ENCODE measurements at places on chromosomes 6 and 20.
A peak's percentile ranks its signal among the peaks of the same experiment; 100 is the strongest.

DNA sequence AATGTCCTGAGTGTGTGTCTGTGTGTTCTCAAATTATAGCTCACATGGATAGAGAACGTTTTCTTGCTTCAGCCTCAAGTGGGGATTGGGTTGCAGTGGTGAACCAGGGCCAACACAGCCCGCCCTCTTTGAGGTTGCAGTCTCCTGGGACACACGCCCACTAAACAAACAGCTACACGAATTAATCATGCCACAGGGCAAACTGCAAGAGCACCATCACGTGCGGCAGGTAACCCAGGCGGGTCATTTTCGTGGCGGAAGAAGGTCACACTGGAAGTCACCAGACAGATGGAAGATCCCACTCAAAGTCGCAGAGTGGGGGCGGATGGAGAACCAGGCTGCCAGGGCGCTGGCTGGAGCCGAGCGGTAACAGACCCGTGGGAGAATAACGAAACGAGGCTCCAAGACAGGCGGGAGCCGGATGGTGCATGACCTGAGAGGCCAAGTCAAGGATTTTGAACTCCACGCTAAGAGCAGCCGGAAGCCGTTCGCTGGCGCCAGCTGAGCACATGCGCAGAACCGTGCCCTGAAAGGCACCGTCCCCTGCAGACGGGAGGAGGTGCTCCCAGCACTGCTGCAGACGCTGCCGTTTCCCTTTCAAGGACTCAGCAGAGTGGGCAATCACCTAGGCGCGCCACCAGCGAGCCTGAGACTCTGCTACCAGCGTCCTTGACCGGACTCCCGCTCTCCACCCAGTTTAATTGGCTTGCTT lies 10.7 kb downstream of the DLL1 start:
- peak; percentile 78 for DNase-seq

- DNase-seq = no peak
These were observed 85.1 kb upstream of the JARID2 start for GRCh38 chr6:15160812-15161211.

- peak; percentile 84 for DNase-seq
These were observed 802.9 kb downstream of the MAFB start for GRCh38 chr20:39885975-39886649.

- no peak for DNase-seq
These were observed 1.9 kb downstream of the TRIB3 start for GRCh38 chr20:382291-383115.

DNA sequence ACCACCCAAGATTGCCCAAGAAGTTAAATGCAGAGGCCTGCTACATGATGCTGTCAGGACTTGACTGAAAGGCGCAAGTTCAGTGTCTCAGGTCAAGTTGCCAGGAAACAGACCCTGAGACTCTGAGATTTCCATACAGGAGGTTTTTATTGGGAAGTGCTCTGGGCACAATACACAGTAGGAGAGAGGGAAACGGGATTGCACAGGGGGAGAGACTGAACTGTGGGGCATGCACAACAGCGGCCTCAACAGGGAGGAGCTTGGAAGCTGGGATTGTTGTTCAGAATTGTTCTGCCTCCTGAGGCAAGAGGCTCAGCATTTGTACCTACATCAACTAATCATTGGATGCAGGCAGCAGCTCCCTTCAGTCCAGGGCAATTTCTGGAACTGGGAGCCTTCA lies 6.7 kb downstream of the STX11 start:
- no peak for DNase-seq

- DNase-seq = peak; percentile 64
These were observed 7.4 kb upstream of the BPIFA3 start for GRCh38 chr20:33209789-33210188.

DNA sequence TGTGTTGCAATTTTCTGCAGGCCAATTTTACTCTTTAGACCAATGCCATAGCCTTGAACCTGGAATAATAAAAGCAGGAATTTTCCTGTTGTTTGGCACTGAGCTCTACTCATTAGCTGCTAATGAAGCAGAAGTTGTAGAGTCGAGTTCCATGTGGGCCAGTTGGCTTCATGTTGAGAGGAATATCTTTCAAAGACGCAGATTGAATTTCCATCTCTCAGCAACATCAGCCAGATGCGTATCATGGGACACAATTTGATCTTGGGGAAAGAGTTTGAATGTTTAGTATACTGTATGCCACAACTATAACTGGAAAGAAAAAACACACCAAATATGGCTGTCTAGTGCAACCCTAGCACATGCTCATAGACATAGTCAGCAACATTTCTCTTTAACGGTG lies 259.6 kb downstream of the BCKDHB start:
- DNase-seq = no peak

- DNase-seq = no peak
These were observed 233.6 kb downstream of the TPBG start for GRCh38 chr6:82597201-82597600.

GRCh38 chr6:41462033-41462432 lies 84.1 kb upstream of the FOXP4 start:
- no peak for DNase-seq

GRCh38 chr20:7695051-7695495 lies 245.2 kb downstream of the HAO1 start:
- DNase-seq = no peak

DNA sequence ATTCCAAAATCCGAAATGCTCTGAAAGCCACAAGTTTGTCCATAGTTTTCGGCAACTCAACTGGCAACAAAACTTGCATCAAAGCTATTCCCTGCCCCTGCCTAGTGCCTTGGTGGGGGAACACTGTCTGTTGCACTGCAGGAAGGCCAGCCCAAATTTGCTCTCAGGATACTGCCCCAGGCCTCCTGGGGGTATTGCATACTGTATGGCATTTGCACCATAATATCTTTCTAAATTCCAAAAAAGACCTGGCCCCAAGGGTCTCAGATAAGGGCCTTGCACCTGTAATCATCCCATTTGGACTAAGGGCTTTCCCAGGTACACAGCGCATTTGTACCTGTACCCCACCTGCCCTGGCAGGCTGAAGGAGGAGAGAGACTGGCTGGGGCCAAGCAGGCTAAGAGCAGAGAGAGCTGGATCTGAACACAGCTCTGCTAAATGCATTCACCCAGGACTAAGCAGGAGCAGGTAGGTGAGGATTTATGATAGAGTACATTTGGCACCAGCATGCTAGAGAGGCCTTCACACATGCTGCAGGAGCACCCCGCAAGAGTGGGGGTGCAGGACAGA lies 4.0 kb upstream of the GRM4 start:
- no peak for DNase-seq

DNA sequence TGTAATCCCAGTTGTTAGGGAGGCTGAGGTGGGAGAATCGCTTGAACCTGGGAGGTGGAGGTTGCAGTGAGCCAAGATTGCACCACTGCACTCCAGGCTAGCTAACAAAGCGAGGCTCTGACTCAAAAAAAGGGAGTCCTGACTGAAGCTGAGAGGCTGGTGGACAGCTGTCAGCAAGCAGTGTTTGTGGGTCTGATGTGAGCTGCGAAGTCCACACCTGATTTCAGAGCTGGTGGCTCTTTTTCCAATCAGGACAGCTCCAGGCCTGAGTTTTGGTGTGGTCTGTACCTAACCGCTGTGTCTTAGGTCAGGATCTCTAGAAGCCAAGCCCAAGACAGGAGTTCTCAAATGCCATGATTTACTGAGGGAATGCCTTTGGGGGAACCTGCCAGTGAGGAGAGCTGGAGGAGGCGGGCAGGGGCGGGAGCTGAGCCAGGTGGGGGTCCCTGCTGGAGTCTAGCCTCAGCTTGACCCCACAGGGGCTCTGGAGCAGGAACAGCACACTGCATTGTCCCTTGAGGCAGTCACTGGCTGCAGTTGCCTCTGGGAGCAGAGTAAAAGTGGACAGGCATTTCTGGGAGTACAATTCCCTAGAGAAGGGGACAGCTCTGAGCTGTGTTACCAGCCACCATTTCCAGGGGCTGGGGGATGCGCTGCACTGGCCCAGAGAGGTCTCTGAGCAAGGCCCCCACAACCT lies 5.0 kb downstream of the GFRA4 start:
- DNase-seq = no peak

DNA sequence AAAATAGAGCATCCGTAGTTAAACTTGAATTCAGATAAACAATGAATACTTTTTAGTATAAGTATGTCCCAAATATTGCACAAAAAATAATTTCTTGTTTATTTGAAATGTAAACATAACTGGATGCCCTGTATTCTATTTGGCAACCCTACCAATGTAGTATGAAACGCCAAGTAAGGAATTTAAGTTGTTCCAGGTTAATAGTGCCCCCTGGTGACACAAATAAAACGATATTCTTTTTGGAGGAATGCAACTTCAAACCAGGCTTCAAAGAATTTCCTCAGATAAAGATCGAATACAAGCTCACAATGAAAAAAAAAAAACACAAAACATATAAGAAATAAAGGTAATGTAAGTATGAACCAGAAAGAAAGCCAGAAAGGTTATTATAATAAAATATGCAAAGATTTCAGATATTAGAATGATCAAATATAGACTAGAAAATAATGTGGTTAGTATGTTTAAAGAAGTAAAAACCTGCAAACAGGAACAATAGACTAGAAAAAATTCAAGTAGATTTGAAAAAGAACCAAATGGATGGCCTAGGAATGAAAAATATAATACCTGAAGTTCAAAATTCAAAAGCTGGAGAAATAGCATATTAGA lies 18.4 kb upstream of the AKAP7 start:
- DNase-seq = no peak

DNA sequence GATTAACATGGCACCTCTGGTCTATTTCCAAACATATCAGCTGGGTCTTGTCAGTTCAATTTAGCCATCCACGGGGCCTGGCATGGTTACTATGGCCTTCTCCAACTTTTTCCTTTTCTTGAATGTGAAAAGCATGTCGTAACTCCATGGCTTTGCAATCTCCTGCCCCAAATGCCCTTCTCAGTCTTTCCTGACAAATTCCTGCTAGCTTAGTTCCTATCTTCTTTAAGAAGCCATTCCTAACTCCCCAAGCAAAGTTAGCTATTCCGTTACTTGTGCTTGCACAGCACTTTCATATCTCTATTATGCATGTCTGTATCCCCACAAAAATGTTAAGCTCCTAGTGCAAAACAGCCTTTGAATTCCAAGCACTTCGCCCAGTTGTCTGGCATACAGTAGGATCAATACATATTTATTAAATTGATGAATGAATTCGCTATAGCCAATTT lies 105.6 kb downstream of the AIG1 start:
- no peak for DNase-seq

DNA sequence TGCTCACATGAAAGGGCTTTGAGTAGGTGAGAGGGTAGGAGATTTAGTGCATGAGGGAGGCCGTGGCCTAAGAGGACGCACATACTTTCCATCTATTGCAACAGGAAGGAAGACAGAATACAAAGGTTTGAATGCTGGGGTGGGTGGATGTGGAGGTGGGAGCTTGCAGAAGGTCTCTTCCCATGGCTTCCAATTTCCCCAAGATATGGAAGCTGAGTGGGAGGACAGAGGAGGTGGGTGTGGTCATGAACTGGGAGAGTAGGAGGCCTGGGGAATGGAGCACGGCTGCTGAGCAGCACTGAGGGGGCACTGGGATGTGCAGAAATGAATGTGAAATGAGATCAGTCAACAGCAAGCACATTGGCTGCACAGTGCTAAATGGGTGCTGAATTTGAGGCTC lies 70.3 kb downstream of the SCML4 start:
- no peak for DNase-seq

GRCh38 chr6:56764081-56764566 lies 121.4 kb upstream of the DST start:
- DNase-seq = no peak

DNA sequence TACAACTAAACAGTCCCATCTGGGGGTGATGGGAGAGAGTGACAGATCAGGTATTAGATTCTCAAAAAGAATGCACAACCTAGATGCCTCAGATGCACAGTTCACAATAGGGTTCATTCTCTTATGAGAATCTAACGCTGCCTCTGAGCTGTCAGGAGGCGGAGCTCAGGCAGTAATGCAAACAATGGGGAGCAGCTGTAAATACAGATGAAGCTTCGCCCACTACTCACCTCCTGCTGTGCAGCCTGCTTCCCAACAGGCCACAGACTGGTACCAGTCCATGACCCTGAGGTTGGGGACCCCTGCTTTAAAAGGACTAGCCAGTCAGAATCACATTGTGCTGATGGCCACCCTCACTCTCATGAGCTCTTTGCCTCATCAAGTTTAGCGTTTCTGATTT lies 247.0 kb upstream of the KCNQ5 start:
- DNase-seq = no peak

DNA sequence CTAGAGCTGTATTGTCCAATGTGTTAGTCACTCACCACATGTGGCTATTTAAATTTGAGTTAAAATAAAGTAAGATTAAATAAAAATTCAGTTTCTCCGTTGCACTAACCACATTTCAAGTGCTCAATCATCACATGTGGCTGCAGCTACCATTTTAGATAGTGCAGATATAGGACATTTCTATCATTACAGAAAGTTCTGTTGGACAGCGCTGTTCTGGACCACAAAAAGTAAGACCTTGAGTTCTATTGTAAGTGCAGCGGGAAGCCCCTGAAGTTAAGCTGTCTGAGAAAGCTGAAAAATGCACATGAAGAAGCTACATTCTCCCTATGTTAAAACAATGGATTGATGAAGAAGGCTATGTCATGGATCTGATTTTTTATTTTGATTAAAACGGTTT lies 1.1 kb downstream of the ORC3 start:
- DNase-seq = no peak

- DNase-seq = no peak
These were observed 24.4 kb upstream of the EDN1 start for GRCh38 chr6:12265791-12266190.

- no peak for DNase-seq
These were observed 17.6 kb downstream of the TFAP2B start for GRCh38 chr6:50836231-50836630.

DNA sequence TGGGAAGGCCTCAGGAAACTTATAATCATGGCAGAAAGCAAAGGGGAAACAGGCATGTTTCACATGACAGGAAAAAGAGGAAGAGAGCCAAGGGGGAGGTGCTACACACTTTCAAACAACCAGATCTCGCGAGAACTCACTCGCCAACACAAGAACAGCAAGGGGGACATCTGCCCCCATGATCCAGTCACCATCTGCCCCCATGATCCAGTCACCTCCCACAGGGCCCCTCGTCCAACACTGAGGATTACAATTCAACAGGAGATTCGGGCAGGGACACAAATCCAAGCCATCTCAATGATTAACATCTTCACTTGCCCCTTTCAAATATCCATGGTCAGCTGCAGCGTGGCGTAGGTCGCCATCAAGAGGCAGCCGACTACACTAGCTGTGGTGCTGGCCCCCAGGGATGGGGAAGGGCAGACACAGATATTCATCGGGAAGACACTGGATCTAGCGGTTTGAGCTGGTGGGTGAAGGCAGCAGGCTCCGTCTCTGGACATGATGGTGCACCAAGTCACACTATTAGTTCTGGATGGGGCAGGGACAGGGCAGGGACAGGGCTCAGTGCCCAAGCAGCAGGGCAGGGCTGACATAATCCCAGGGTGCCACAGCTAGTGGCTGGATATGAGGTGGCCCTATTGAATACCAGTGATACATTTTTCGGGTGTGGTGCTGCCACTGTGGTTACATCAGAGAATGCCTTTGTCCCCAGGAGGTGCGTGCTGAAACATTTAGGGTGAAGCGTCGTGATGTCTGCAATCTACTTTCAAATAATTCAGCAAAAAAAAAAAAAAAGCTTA lies 31.6 kb downstream of the TUBB2B start:
- DNase-seq = peak; percentile 25
